Activated T-helper 2 cell treated with anti-CD3 and anti-CD28 coated beads, Interferon-gamma antibody, Interleukin-2, Interleukin-4, amounts not matched to agents 10 μg/mL and 5 μg/mL and 100 μg/mL, durations not matched to agents 14 hours and 24 hours and 36 hours (primary cell): ENCODE measurements at places on chromosomes 3 and 15. TPM values are rescaled to one million over a fixed set of nuclear protein-coding genes. Genes with fewer than 3 reads are reported as not detected.

- H3K27me3 ChIP-seq = no peaks in the 10 kb centered on the region
- no peaks in the 10 kb centered on the region for H3K36me3 ChIP-seq
- DNase-seq = no peak
- no peak overlapping the region for H3K4me3 ChIP-seq
- H3K4me1 ChIP-seq = no peaks in the 10 kb centered on the region
These were observed 196.7 kb downstream of the EPHA6 start for GRCh38 chr3:97010881-97011657.

- no peaks in the 10 kb centered on the region for H3K36me3 ChIP-seq
- no peak for DNase-seq
- H3K4me1 ChIP-seq = no peaks in the 10 kb centered on the region
- H3K27me3 ChIP-seq = peaks cover 22% of the 10 kb centered on the region
These were observed 171.0 kb downstream of the RPLP1 start for GRCh38 chr15:69623392-69624154.

MYZAP gene
- not detected in 2 replicates for total RNA-seq

AP3B2 gene
- total RNA-seq = not detected in 2 replicates

DNA sequence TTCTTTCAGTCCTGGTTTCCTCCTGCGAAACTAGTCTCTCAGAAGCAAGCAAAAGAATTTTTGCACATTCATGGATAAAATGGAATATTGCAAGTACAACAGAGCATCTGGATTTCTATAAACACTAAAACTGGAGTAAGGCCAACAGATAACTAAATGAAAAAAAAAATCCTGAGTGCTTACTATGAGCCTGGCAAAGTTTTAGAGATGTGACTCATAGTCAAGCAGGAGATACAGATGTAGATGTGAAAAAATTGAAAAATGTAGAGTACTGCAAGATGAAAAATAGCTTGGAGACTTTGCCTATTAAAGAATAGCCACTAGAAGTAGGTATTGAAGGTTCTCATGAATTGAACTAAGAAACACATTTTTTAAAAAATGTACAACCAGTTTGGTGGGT is 397.4 kb downstream of the OTOL1 start:
- no peak overlapping the region for H3K27ac ChIP-seq
- no peaks in the 10 kb centered on the region for H3K4me1 ChIP-seq
- no peaks in the 10 kb centered on the region for H3K36me3 ChIP-seq
- H3K4me3 ChIP-seq = no peak overlapping the region

- no peaks in the 10 kb centered on the region for H3K4me1 ChIP-seq
- no peak for DNase-seq
- H3K27me3 ChIP-seq = peaks cover 3% of the 10 kb centered on the region
- H3K4me3 ChIP-seq = no peak overlapping the region
- no peak overlapping the region for H3K27ac ChIP-seq
These were observed 12.8 kb downstream of the C2CD4A start for GRCh38 chr15:62079594-62079993.

GRCh38 chr15:78437107-78437761 is 782 bp upstream of the IREB2 start:
- H3K27me3 ChIP-seq = no peaks in the 10 kb centered on the region
- no peak for DNase-seq
- H3K36me3 ChIP-seq = peaks cover 26% of the 10 kb centered on the region
- peaks cover 33% of the 10 kb centered on the region for H3K4me1 ChIP-seq
- H3K4me3 ChIP-seq = peak overlapping the region; percentile 87
- H3K27ac ChIP-seq = peak overlapping the region; percentile 94

SH2D7 gene
- not detected in 2 replicates for total RNA-seq

CCDC80 gene
- not detected in 2 replicates for total RNA-seq
